ENCODE measurements at places on chromosomes 16 and 17.
A peak's percentile ranks its signal among the peaks of the same experiment; 100 is the strongest.

DNA sequence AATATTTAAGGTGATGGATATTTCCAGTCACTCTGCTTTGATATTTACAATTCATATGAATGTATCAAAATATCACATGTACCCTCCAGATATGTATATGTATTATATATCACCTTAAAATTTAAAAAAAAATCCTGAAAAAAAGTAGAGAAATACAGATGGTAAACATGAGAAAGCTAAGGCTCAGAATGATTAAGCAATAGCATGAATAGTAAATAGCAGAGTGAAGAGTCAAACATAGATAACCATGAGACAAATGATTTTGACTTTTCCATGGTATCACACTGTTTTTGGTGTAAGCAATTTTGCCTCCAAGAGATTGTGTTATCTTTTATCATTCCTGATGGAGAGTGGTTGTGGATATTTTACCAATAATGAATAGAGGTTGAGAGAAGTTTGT is 868.8 kb downstream of the CDH11 start:
- no peak for DNase-seq

GRCh38 chr17:64777415-64778239 is 115.5 kb upstream of the SMURF2 start:
- DNase-seq = no peak

DNA sequence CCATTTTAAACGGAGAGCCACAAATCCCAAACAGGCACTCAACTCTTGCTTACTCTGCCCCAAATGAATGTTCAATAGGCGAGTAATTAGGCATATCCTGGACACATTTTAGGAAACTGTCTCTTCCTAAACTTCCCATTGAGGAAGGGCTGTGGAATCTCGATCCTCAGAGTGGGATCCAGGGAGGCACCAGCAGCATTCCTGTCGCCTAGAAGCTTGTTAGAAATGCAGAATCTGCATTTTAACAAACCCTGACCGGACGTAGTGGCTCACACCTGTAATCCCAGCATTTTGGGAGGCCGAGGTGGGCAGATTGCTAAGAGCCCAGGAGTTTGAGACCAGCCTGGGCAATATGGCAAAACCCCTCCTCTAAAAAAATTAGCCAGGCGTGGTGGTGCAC is 95.6 kb downstream of the GAS7 start:
- no peak for DNase-seq

DNA sequence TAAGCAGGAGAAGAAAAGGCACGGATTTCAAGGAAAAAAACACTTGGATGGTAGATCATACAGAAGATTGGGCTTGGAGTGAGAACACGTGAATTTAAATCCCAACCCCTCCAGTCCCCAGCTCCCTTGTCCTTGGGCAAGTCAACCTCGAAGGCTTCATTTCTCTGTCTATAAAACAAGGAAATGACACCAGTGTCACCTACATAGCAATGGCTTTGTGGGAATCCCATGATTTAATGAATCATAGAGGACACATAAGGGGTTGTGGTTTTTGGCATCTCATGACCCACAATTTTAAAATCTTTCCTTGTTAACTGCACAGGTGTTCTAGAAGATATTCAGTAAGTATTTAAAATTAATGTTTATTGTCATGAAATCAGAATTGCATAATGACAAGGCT is 8.2 kb upstream of the CCL2 start:
- no peak for DNase-seq

GRCh38 chr17:80296221-80296620 is 35.6 kb downstream of the RNF213 start:
- DNase-seq = no peak

DNA sequence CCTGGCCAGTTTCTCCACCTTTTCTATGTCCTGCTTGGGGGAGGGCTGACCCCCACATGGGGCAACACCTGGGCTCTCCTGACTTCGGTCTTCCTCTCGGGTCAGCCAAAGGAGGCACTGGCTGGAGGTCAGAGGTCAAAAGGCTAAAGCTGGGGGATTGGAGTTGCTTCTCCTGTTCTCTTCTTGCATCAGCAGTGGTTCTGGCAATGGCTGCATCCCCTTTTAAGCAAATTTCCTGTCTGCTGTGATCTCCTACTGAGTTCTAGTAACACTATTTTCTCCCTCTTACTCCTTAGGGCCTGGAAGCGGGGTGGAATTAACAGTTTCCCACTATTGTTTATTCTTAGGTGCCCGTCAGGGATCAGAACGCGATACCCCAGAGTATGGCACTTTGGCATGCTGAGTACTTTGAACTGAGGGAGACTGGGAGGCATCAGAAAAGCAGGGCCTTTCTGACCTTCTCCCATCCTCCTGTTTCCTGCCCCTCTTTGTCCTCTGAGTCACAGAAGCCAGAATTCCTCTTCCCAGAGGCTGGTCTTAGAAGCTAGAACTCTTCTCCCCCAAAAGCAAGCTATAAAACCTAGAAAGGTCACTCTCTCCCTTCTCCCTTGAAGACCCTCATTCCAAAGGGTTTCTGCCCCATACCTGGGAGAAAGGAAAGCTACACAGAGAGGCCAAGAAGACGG is 268.2 kb downstream of the STX8 start:
- no peak for DNase-seq

GRCh38 chr16:10497132-10498101 is 83.0 kb downstream of the EMP2 start:
- no peak for DNase-seq

GRCh38 chr17:75625813-75626486 is 7.3 kb upstream of the SMIM5 start:
- DNase-seq = peak; percentile 9

DNA sequence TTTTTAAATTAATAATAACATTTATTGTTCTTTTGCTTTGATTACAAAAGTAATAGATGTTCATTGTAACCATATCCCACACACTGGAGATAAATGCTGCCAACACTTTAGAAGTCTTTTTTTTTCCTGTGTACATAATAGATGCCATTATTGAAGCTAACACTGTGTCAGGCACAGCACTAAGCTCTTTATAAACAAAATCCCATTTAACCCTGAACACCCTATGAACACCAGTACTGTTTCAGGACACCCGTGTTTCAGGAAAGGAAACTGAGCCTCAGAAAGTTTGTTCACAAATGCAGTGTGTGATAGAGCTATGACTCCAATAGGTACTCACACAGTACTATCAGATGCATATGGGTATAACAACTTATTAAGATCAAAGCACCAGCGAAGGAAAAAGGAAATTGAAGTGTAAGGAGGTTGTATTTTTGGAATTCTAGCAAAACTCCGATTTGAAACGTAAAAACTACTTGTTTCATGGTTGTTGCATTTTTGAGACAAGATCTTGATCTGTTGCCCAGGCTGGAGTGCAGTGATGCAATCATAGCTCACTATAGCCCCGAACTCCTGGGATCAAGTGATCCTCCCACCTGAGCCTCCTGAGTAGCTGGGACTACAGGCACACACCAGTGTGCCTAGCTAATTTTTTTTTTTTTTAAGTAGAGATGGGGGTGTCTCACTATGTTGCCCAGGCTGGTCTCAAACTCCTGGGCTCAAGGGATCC is 2.0 kb upstream of the KIFC3 start:
- DNase-seq = no peak

Data from activated naive CD4-positive, alpha-beta T cell (primary cell).